ENCODE measurements at places on chromosomes 5 and 9.

DNA sequence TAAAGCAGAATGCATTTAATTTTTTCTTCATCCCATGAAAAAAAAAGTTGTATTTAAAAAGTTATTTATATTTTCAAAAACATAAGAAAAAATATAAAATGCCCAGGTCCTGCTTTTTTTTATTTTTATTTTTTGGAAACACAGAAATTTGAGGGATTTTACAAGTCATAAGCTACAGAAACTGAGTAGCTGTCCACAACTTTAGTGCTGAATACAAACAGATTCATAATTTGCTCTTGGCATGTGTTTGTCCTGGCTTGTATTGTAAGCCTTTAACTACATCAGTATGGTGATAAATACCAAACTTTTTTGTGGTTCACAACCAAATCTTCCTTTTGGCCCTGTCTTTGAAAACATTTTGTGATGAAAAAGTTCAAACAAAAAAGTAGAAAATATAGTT is 7.5 kb upstream of the PLCXD3 start:
- DNase-seq, result no peak

- no peak for DNase-seq
Measured at GRCh38 chr9:133207540-133208170, 1.4 kb downstream of the OBP2B start.

DNA sequence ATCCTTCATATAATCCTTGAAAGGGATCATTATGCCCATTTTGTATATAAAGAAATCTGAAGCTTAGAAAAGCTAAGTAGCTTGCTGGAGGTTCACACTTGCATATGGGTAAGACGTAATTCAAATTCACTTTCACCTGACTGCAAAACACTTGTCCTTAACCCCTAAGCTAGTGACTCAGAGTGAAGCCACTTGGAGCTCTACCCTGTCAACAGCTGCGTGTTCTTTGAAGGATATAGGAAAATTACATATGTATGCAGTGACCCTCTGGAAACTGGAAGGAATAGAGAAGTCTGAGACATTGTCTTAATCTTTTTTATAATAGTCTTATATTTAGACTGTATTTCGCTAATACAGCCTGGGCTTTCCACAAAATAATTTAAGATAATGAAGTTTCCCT is 80.0 kb upstream of the STK32A start:
- no peak for DNase-seq

DNA sequence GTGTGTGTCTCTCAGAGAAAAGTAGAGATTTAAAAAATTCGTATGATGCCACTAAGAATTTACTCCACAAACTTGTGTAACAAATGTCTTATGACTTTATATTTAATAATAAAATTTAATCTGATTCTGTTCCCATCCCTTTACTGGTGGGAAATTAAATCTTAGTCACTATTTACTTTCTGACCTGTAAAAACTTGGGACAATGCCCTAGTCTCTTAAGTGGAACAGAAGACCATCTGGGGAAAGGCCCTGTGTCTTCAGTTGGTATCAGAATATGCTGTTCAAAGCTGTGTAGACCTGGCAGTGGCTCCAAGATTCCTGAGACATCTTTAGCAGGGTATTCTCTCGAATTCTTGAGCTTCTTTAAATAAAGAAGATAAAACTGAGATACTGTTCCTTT is 2.6 kb upstream of the BDP1 start:
- DNase-seq, result no peak

GRCh38 chr9:20319641-20320337 is 302.5 kb downstream of the MLLT3 start:
- peak; percentile 82 for DNase-seq

- no peak for DNase-seq
Measured at GRCh38 chr5:105501315-105501714, 1938.7 kb upstream of the NUDT12 start.

DNA sequence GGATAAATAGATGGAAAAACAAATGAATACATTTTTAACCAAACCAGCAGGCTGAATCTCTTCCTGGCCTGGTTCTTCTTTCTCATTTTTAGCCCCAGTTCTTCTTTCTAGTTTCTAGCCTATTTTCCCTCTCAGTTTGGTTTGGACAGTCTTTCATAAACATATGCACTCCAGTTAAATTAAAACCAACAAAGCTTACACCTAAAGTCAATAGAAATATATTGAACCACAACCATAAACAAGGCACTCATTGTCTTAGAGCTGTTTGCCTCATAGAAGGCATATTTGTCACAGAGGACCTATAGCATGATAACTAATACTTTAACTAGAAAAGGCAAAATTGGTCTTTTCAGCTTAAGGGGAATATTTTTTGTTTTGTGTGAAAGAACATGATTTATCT is 638.3 kb downstream of the NR2F1-AS1 start:
- DNase-seq, result no peak

DNA sequence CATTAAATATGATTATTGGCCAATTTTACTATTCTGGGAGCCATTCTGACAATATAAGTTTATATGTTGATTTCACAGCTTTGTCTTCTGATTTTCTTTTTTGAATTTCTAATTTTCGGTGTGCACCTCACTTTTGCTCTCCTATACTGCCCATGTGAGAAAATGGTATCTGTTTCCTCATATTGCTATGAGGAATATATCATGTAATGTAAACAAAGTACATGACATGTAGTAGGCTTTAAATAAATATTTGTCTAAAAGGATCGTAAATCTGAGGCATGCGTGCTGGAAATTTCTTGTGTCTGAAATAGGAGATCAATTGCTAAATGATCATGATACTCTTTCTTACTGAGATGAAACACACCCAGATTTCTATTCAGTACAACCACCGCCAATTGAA is 119.9 kb downstream of the ZDHHC21 start:
- DNase-seq, result no peak

DNA sequence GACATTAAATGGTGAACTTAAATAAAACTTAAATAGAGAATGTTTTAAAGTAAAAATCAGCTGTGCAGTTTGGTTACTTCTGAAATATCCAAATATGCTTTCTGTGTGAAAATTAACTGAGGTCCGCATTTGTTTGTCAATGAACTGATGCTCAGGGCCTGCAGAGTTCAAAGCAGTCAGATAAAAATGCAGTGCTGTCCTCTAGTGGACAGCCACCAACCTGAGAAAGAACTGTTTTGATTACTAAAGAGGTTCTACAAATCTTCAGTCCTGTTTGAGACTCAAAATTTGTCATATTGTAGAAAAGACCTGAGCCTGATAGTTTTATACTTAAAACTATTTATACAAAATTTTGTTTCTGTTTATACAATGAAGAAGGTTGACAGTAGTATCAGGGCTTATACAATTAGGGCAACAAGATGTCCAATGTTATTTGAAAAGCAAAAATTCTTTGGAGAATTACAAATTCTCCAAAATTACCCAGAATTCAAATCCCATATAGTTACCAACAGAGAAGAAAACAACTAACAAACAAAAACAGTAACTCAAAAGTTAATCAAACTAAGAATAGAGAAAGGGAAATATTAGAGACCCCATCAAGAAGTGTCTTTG is 232.3 kb upstream of the TBCA start:
- peak; percentile 37 for DNase-seq

DNA sequence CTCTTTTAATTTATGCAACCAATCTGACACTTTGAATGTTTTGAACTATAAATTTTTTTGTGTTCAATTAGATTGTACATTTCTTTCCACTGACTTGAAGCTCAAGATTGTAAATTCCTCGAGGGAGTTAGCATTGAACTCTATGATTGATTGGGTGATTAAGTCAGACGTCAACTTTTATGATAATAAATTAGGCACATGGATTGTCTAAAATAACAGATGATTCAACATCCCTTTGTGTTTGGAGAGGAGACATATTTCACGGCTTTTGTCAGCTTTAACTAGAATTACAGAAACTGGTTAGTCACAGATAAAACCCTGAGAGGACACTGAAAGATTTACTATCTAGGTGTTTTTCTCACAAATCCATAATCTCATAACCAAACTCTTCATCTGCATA is 32.7 kb upstream of the TXNDC8 start:
- peak; percentile 68 for DNase-seq

- DNase-seq, result no peak
Measured at GRCh38 chr5:75023368-75024159, 28.8 kb downstream of the GCNT4 start.

- DNase-seq, result peak; percentile 97
Measured at GRCh38 chr5:34534523-34535103, 121.5 kb upstream of the RAI14 start.

DNA sequence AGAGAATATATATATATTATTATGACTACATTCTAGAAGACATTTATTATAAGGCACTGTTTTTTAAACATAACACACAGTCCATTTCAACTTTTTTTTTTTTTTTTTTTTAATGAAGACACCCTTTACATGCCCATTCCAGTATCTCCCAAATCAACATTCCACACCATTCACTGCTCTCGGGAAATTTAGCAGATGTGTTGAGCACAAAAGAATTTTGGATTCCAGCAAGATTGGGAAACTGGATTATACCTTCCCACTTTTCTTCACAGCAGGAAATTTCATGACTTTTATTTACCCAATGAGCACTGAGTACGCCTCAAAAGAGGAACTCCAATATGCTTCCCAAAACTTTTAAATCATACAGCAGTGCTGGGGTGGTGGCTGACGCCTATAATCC is 333.6 kb upstream of the DAB2 start:
- DNase-seq, result no peak

- peak; percentile 94 for DNase-seq
Measured at GRCh38 chr5:178940569-178941360, at the start of gene ZNF454. ZNF454 (plus strand) TSS chr5:178941198; CDS start chr5:178942792, 1,594 bp downstream.

DNA sequence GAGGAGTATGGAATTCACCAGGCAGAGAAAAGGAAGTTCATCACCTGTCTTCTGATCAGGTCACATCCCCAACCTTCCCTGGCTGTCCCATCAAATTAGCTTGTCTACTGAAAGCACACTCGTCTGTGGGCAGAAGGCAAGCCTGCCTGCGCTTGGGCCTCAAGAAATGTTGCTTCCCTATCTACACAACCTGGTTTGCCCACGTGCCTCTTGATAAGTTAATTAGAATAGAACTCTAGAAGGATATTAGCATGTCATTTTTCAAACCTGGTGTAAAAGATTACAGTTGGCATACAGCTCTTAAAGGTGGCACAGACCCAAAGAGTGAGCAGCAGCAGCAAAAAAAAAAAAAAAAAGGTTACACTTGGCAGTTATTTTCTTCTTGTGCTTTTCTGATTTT is 5.1 kb downstream of the TTC23L start:
- DNase-seq, result no peak

- no peak for DNase-seq
Measured at GRCh38 chr9:2338777-2339365, 282.7 kb upstream of the VLDLR start.

GRCh38 chr5:81852291-81853029 is 101.6 kb upstream of the SSBP2 start:
- DNase-seq, result peak; percentile 88

DNA sequence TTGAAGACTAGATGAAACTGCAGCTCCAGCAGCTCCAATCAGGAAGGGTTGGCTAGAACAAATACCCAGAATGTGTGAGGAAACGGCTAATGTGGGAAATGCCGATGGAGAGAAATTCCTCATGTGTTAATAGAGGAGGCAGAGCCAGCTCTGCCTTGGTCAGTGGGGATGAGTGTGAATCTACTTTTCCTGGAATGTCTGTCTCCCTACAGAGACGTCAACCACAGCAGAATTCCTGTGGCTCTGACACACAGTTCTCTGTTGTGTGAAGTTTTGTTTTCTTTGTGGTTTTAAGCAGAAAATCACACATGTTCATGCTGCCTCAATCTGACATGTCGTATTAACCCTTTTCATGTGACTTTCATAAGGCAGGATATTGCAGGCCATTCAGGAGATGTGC is 476.6 kb upstream of the WWC1 start:
- DNase-seq, result peak; percentile 100

GRCh38 chr9:32647671-32648070 is 12.2 kb upstream of the TAF1L start:
- DNase-seq, result no peak

GRCh38 chr9:110256380-110257096 is at the start of gene TXN:
TXN (minus strand) TSS chr9:110256507; CDS start chr9:110256435, 72 bp downstream.
- DNase-seq, result peak; percentile 88

DNA sequence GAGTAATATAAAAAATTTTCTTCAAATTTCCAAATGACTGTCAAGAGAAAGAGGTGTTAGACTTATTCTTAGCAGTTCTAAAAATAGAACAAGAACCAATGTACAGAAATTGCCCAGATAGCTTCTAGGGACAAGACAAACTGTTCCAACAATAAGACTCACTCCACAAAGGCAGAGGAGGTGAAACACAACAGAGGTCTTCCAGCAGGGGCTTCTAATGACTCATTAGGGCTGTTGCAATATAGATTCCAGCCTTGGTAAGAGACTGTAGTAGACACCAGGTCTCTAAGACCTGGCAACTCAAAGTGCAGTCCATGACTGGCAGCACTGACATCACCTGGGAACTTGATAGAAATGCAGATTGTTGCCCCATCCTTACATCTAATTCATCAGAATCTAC is 134.6 kb upstream of the VLDLR start:
- DNase-seq, result no peak

GRCh38 chr5:171335616-171336015 is 26.6 kb downstream of the TLX3 start:
- DNase-seq, result no peak

DNA sequence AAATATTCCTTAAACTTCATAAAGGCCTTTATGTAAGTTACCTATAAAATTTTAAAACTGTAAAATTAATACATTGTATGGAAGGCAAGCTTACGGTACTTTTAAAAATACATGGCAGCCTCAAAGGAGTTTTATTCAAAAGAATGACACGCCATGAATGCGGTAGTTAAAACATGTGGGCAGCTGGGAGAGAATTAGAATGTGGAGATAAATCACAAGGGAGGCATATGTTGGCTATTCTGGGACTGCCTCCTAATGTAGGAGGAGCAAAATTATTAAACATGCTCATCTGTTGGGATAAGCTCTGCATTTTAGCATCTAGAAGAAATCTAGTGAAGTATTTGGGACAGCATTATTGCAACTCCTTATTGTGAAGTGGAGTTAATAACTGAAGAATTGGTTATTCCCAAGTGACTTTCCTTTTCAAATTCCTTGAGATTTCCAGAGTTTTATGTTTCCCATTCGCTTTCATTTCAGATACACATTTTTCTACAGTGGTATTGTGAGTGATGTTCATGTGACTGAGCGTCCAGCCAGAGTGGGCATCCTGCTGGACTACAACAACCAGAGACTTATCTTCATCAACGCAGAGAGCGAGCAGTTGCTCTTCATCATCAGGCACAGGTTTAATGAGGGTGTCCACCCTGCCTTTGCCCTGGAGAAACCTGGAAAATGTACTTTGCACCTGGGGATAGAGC is 109.4 kb downstream of the CMYA5 start:
- DNase-seq, result peak; percentile 12

All from fibroblast of upper back skin (primary cell).